SW 1271 (cell line): ENCODE measurements at places on chromosomes 4 and X.
A peak's percentile ranks its signal among the peaks of the same experiment; 100 is the strongest.

DNA sequence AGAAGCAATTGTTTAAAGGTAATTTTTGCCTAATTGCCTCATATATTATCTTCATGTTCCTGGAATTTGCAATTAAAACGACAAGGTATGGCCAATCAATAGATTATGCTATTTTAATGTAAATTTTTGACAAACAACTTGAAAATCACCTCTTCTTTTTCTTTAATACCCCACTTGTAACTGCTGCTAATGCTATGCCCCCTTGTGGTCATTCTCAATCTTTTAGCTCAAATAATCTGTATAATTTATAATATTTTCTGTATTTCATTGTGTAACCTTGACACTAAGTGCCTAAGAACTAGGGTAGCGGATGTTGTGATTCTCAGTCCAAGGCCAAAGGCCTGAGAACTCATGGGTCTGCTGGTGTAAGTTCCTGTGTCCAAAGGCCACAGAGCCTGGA lies 831.7 kb upstream of the POU3F4 start:
- peak; percentile 1 for DNase-seq

DNA sequence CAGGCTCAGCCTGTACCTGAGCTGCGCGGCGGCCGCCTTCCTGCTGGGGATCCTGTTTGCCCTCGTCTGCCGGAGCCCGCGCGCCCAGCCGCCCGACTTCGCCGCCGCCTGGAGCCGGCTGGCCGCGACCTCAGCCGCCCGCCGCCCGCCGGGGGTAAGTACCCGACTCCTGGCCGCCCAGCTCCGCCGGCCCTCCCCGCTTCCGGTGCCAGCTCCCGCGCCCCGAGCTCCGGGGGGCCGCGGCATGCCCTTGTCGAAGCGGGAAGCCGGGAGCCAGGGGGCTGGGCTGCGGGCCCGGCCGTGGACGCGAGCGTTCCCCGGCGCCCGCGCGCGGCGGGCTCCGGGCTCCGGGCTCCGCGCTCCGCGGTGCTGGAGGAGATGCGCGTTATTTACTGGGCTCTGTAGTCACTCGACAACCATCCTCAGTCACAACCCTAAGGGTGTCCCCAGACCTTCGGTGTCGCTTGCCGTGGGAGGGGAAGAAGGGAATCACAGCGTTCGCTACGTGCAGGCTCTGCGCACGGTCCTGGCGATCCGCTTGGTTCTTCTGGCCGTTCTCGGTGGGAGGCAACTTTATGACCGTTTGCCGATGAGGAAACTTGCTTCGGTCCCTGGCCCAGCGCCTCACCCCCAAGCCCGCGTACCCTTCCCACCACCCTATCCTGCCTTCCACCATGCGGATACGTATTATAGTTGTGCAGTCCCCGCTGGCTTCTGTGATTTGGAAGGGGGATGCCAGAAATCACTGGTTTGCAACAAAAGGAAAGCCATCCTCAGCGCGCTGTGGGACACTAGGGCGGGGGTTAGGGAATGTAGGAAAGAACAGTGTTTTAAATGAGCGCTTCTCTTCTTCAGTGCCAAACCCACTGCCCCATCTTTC lies 944 bp downstream of the SNX25 start:
- DNase-seq = no peak

- no peak for DNase-seq
Observed at GRCh38 chr4:166169111-166169510, 296.1 kb downstream of the TLL1 start.

- DNase-seq = peak; percentile 32
Observed at GRCh38 chr4:89469930-89470375, 162.4 kb upstream of the GPRIN3 start.

DNA sequence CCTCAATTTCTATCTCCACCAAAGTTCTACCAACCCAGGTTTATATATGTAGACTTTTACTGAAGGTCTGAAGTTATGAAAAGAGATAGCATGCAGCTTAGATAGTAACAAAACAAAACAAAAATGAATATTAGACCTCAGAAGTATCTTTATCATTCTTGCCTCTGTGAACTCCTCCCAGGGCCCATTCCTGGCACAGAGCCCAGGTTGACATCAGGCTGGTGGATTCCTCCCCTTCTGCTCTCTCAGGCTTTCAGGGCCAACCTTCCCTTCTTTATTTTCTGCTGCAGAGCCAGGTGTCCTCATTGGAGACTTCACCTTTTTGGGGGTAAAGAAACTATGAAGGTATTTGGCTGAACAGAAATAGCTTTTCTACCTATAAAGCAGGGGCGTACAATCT lies 112.8 kb upstream of the PITX2 start:
- no peak for DNase-seq

DNA sequence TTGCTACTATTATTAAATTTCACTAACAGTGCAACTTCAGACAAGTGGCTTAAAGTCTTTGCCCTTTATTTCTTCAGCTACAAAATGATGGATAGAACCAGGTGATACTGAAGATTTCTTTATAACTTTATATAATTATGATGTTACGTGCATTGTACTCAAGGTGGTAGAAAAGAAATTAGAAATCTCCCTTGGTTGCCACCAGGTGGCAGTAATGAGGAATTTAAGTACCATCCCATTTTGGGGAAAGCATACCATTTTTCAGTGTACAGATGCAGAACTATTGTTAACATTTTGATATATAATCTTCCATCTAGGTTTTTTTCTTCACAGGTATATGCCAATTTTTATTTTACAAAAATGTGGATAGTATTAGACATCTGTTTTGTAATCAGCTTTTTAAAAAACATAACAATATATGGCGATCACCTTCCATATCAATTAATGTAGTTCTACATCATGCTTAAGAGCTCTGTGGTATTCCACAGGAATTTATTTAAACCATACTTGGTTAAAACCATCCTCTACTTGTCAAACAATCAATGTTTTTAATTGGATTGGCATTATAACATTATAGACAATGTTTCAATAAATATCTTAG lies 37.7 kb upstream of the RAB33B start:
- no peak for DNase-seq

GRCh38 chr4:118872181-118872580 lies 16.5 kb upstream of the SYNPO2 start:
- DNase-seq = no peak

GRCh38 chrX:156000361-156000926 lies 2.9 kb downstream of the IL9R start:
- no peak for DNase-seq
